ENCODE measurements at places on chromosomes 2 and 18.

GRCh38 chr2:86338778-86339295 is 1.4 kb upstream of the REEP1 start:
- no peak for DNase-seq

GRCh38 chr2:76280686-76281085 is 570.0 kb upstream of the GCFC2 start:
- DNase-seq: no peak

DNA sequence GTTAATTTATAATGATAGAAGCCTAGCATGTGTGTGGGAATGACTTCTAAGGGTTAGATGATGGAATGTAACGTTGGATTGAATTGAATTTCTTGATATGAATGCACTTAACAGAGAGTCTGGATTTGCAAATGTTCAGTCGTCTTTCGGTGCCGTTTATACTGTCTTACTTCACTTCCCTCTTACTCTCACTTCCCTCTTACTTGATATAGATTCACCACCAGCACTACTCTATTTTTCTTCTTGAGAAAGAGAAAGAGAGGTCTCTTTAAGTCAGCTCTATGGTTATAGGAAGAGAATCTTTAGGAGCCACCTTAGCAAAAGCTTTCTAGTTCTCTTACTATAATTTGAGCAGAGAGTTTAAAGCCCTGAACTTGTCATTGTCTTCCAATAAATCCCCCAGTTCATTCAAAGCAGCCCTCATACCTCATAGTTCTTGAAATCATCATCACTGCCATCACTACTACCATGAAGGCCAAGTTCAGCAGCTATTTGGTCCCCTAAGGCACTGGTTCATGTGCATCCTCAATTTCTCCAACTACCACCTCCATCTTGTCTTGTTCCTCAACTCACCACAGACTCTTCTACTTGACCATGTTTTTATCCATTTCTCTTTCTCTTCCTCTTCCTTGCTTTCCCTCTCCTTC is 501.7 kb upstream of the TCF4 start:
- no peak for DNase-seq

DNA sequence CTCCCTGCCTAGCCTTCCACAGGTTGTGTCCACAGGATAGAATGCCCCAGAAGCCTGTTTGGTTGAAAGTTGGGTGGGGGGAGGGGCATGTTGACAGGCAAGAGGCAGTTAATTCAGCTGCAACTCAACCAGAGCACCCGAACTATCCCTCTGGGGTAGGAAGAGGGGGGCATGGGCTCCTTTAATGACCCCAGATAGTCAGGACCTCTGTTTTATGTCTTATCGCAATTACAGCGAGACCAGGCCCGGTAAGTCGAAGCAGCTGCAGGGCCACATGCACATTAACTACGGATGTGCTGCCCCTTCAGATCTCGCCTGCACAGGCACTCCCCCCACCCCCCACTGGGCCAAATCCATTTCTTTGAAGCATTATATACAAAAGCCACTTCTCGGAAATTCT is 363.8 kb upstream of the HNRNPA3 start:
- no peak for DNase-seq

DNA sequence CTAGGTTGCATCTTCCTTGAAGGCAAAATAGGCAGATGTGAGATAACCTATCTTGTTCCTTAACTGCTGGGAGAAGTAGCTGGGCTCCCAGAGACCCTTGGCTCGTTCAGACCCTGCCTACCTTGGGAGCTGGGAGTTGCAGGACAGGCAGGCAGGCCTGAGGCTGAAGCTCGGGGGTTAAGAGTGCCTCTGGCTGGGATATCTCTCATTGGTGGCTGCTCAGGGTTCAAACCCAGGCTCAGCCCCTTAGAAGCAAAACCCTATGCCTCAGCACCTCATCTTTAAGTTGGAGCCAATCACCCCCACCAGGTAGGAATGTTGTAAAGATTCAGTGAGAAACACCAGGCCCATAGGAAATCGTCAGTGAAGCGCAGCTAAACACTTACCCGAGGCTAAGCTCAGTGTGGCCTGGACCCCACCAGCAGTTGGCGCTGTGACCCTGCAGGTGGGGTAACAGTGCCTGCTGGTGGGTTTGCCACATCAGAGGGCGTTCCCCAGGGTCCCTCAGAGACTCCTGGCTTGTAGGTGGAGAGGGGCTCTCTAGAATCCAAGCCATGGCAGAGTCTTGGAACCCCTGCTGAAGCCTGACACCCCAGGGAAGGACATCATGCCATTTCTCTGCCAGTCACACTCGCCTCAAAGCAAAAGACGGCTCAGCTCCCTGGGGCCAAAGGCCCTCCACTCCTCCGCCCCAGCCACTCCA is 54.6 kb upstream of the GPR17 start:
- DNase-seq: peak; percentile 67

DNA sequence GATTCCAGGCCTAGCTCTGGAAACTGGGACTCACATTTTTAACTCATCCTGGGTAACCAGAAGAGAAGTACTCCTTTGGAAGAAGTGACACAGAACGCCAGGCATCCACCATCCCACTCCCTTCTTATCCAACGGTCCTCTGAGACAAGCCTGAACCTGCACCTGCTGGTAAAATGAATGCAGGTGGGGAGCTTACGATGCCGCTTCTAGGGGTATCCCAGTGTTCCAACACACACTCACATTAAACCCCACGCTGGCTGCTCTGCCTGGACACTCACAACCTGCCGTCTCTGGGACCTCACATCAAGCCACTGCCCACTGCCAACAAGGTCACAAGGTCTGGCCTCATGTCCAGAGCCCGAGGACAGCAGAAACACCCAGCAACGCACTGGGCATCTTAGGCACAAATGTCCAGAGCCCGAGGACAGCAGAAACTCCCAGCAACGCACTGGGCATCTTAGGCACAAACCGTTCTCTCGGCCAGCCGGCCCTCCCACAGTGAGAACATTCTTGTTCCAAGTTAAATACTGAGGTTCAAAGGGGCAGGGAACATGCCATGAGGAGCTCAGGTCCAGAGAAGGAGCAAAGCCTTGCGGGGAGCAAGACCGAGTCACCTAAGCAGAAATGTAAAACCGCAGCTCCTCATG is 9.9 kb downstream of the SLC66A2 start:
- DNase-seq: no peak

- DNase-seq: peak; percentile 56
These were observed 14.0 kb downstream of the ANXA4 start for GRCh38 chr2:69755862-69756467.

- DNase-seq: peak; percentile 13
These were observed 1.4 kb downstream of the STARD7 start for GRCh38 chr2:96207073-96207773.

DNA sequence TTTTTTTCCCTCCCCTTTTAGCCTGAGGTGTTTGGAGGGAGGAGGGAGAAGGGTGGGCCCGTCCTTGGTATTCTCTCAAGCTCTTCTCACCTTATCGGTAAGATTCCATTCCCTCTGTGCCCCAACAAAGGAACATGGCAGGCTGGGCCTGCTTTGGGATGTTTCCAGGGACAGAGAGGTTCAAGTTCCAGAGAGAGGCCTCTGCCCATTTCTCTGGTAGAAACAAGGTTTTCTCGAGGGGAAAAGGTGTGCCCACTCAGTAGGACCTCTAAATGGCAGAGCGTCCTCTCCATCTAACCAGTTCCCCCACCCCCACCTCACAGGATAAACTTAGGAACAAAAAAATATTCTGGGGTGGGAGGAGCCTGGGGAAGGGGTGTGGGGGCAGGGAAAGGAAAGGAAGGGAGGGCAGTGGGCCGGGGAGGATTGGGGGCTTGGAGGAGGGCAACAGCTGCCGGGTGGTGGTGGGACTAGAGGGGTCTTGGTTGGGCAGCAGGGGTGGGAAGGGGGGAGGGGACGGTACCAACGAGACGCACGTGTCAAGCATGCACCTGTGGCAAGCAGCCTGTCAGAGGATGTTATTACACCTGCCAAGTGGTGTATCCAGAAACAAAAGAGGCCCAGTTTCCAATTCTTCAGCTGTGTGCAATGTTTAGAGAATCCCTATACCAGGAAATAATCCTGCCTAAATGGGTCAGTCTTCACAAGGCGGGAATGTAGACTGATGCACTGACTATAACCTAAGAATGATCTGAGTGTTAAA is 2.1 kb downstream of the PCBP1 start:
- peak; percentile 51 for DNase-seq

DNA sequence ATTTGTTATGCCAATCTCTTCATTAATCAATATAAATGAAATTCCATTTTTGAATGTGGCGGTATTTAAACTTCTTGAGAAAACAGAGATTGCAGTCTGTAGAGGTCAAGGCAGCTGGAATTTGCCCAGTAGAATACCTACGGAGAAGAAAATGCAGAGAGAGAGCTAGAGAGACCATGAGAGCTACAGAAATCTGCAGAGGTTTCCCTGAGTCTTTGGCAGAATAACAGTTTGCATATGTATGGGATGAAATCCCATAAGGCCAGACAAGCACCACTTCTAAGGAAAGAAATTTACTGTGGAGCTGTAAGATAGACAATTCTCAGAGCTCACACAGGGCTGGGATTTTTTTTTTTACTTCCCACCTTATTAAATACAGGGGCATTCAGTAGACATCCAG is 23.6 kb upstream of the TMEFF2 start:
- no peak for DNase-seq

GRCh38 chr2:18925296-18925695 is 335.9 kb upstream of the NT5C1B start:
- no peak for DNase-seq

GRCh38 chr2:189096769-189097447 is 82.7 kb downstream of the COL5A2 start:
- no peak for DNase-seq

DNA sequence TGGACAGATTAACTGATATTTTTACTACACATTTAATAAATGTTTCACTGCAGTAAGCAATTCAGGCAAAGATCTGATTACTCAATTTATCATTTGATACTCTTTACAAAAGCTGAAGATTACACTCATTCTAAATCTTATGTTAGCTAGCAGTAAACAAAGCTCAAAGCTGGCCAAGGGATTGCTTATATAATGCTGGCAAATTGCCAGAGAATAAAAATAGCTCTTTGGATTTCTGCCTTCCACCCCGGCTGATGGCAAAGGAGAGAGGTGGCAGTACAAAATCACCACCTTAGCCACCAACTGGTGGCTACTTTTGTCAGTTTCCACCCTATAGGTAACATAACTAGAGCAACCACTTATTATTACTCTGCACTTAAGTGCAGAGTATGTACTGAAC is 320.5 kb downstream of the FSIP2 start:
- no peak for DNase-seq

DNA sequence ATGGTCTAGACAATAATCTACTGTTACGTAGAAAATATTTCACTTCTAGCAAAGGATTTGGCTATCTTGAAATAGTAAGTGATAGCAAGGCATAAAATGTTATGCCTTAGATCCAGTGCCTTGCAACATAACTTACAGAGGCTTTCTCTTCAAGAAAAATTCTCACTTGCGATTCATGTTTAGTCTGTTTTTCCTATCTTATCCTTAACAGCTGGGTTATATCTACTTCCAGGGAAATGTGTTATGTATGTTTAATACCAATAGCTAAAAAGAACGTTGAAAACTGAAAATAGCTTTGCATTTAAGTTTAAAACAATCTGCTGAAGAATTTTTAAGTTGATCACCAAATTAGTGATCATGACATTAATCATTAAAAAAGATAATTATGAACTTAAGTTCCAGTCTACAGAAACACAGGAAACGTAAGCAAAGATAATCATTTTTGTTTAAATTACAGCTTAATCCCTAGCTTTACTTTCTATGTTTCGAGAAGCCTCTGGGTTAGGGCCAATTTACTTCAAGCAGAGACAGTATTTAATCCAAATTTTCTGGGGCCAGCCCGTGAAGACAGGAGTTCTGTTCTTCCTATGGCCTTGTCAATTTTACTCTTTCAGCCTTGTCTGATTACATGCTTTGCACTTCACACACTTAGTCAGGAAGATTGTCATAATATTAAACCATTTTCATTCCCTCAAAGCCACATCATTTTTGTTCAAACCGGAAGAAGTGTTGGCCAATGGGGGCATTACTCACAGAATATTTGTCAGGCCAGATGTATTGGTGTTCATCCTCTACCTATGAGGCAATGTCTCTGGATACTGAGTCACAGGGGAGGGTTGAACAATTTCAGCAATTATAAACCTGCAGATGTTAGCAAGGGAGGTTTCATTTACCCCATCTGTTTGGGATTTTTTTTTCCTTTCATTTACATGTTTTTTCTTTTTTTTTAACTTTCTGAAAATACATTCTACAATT is 1132.9 kb upstream of the ZEB2 start:
- no peak for DNase-seq

GRCh38 chr2:231865222-231865621 is 61.0 kb downstream of the NPPC start:
- DNase-seq: no peak

GRCh38 chr2:43028188-43028587 is 198.2 kb downstream of the ZFP36L2 start:
- DNase-seq: no peak

DNA sequence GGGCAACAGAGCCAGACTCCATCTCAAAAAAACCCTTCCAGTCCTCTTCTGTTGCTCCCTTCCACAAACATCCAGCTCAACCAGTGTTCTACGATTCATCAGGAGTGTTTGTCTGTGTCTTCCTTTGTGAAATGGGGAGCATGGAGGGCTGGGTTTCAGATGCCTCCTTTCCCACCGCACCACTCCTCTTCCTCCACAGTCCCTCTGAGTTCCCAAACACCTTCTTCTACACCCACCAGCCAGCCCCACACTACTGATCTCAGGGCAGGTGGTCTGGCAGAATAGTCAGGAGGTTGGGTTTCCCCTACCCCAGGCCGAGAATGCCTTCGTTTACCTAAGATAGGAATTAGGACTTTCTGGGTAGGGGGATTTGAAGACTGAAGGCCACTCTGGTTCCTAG is 36.9 kb downstream of the NGEF start:
- DNase-seq: no peak

- no peak for DNase-seq
These were observed 33.1 kb downstream of the SLC8A1 start for GRCh38 chr2:40418614-40419363.

- DNase-seq: no peak
These were observed 117.8 kb downstream of the PID1 start for GRCh38 chr2:229153267-229153666.

- DNase-seq: no peak
These were observed 11.3 kb upstream of the OXER1 start for GRCh38 chr2:42775186-42775585.
